CD4-positive, alpha-beta memory T cell (primary cell): ENCODE measurements at places on chromosomes 6 and 20.

- DNase-seq = no peak
Observed at GRCh38 chr6:89200706-89201215, 16.4 kb downstream of the GABRR1 start.

DNA sequence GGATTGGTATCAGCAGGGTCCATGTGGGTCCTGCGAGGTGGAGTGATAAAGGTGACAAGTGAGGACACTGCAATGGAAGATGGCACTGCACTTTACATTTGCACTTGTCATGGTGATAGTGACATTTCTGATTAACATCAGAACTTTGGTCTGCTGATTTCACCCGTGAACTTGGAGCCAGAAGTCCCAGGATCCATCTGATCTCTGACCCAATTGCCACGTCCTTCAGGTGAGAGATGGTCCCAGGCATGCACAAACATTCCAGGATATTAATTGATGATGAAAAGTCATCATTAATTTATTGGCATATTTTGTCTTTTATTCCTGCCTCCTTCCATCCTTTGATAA, 9.8 kb upstream of the GHRH start:
- DNase-seq = no peak

GRCh38 chr6:56693246-56693607, 50.5 kb upstream of the DST start:
- no peak for DNase-seq

GRCh38 chr6:110971468-110971867, 10.4 kb upstream of the RPF2 start:
- DNase-seq = no peak

DNA sequence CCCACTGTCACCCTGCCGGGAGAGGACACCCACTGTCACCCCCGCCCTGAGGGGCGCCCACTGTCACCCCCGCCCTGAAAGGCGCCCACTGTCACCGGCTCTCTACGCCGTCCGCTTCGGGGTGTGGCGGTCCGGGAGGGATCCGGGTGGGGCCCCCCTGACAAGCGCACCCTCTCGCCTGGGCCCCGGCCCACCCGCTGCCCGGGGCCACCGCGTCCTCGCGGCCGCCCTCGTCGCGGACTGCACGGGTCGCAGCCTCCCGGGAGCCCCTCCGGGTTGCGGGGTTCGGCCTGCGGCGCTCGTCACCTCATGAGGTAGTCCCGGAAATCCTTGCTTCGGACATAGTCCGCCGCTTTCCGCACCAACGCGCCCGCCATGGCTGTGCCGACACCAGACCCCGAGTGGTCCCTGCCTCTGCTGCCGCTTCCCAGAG, 224 bp downstream of the MPC1 start:
- DNase-seq = no peak

GRCh38 chr20:1327241-1327653, 1.7 kb downstream of the SDCBP2 start:
- DNase-seq = no peak

DNA sequence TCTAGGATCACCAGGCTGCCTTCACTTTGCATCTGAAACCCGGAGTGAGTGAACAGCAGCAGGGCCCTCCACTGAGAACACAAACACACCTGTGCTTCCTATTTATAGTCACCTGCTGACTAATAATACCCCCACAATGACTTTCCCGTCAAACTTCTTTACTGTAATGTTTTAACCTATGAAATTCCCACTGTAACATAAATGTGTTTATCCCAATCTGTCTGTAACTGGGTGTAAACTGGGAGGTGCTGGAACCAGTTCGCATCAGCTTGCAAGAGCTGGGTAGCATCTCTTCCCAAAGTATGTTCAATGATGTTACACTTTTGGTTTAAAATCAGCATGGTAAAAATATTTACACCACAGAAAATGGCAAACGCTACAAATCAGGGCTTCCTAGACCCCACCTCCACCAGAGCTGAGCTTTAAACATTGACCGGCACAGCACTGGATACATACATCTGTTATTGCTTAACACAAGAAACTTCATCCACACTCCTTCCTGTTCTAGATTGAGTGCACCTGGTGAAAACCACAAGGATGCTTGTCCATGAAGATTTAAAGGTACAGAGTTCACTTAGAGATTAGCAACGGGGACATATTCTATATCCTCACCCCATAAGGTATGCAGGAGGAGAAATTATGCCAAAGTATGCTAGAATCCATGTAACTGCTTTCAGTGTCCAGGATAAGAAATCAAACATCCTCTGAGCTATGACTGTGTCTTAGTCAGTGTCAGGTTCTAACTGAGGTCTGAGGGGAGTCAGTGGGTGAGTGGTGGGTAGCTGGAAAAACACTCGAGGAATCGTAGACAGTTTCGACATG, 79.0 kb downstream of the ALDH8A1 start:
- DNase-seq = no peak

DNA sequence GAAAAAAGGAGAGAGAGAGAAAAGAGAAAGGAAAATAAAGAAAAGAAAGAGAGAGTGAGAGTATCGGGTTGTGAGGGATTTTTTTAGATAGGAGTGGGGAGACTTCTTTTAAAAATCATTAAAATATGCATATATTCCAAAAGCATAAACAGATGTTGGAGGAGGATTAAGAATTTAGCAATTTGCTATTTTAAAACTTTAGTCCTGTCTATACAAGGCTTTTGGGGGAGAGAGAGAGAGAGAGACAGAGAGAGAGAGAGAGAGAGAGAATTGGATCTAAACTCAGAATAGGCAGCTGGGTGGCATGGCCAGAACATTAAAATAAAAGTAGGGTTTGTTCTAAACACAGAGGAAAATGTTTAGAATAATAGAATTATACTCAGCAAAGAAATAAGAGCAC, 72.1 kb downstream of the SOD2 start:
- no peak for DNase-seq

- no peak for DNase-seq
Observed at GRCh38 chr6:167590193-167590592, 236.5 kb upstream of the AFDN start.

DNA sequence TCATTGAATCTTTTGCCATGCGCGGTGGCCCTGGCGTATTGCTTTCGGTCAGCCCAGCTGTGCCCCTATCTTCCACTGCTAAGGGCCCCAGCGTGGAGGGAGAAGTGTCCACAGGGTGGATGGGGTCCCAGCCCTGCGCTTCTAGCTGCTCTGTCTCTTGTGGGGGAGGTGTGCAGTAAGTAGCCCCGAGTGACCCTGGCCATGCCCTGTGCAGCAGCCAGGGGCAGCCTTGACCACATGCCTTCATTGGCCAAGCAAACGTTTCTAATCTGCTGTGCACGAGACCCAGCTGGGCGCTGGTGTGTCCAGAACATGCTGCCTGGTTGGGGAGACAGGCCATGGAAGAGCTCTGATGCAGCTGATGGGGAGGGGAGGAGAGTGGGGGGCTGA, 13.6 kb downstream of the TMEM181 start:
- DNase-seq = no peak

- DNase-seq = peak; percentile 59
Observed at GRCh38 chr20:46681032-46681854, 8.0 kb downstream of the TP53RK start.

DNA sequence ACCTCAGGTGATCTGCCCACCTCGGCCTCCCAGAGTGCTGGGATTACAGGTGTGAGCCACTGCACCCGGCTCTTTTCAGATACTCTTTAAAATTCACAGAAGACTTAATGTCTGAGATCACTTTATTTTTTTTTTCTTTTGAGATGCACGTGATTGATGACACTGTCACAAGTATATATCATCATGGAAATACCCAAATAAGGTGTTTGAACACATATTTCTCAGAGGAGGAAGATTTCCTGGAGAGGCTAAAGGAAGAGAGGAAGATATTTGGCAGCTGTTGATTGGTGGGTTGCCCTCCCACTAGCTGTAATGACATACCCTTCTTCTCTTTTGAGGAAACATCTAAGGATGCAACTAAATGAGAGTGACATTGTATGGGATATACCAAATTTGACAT, 225.9 kb upstream of the CITED2 start:
- no peak for DNase-seq

- DNase-seq = no peak
Observed at GRCh38 chr20:39016041-39016440, 53.9 kb downstream of the DHX35 start.

GRCh38 chr6:26563488-26563887, 25.3 kb downstream of the HMGN4 start:
- no peak for DNase-seq

GRCh38 chr6:88480816-88481215, 314.7 kb upstream of the CNR1 start:
- DNase-seq = no peak

DNA sequence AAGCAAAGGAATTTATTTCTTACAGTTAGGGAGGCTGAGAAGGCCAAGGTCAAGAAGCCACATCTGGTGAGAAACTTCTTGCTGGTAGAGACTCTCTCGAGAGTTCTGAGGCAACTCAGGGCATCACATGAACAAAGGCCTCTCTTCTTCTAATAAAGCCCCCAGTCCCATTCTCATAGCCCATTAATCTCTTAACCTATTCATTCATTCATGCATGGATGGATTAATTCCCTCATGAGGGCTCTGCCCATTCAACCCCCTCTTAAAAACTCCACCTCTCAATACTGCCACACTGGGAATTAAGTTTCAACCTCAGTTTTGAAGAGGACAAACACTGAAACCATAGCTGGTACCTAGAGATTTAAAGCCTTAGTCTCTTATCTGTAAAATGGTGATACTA, 217.9 kb upstream of the SPTLC3 start:
- DNase-seq = no peak

GRCh38 chr20:55009066-55009465, 533.7 kb downstream of the DOK5 start:
- DNase-seq = no peak

- no peak for DNase-seq
Observed at GRCh38 chr20:49984426-49985153, 1.8 kb downstream of the SNAI1 start.

DNA sequence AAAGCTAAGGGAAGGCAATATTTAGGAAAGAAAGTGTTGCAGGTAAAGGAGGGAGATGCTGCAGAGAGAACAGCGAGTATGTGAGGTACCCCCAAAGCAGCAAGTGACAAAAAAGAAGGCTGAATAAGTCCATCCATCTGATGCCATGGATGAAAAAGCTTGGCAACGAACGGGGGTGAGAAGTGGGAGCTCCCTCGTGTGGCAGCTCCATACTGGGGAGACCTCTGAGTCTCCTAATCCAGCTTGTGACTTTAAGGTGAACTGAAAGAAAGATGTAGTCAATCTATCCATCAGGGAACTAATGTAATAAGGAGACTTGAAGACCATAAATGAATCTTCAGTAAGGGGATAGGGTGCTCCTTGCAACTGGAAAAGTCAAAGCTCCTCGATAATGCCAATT, 156.6 kb downstream of the OTOR start:
- DNase-seq = no peak

GRCh38 chr20:24533449-24533848, 64.0 kb downstream of the SYNDIG1 start:
- DNase-seq = no peak

DNA sequence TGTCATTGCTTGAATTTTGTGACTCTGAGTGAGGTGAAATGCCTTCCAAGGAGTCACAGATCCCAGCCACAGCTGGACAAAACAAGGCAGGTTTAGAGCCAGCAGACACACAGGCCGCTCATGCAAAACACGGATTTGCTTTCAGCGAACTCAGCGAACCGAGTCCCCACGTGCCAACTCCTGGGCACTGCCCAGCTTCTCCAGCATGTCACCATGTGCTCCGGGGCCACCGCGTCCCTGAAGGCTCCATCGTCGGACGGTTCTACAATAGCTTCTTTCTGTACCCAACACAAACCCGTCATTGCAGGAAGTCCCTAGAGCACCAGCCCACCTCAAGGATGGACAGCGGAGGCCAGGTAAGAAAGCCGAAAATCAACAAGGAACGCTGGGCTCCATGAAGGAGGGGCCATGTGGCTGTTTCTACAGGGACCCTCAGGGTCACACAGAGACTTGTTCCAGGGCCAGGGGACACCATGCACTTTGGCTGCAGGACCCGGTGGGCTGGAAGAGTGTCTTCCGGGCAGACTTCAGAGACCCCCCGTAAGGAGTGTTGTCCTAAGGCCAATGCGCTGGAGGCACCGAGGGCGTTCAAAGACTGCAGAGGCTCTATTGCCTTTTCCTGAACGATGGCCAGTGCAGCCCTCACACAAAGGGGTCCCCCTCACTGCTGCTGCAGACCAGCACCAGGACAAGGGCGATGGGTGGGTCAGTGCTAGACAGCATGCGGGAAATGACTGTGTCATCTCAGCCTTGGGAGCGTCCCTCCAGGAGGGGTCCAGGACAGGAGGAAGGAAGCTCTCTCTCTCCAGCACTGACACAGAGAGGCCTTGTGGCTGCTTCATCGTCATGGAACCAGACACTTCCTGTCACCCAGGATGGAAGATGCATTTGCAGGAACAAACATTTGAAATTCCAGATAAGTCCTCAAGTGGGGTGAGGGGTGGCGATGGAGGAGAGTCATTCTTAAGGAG, 19.8 kb downstream of the DACT2 start:
- DNase-seq = no peak

DNA sequence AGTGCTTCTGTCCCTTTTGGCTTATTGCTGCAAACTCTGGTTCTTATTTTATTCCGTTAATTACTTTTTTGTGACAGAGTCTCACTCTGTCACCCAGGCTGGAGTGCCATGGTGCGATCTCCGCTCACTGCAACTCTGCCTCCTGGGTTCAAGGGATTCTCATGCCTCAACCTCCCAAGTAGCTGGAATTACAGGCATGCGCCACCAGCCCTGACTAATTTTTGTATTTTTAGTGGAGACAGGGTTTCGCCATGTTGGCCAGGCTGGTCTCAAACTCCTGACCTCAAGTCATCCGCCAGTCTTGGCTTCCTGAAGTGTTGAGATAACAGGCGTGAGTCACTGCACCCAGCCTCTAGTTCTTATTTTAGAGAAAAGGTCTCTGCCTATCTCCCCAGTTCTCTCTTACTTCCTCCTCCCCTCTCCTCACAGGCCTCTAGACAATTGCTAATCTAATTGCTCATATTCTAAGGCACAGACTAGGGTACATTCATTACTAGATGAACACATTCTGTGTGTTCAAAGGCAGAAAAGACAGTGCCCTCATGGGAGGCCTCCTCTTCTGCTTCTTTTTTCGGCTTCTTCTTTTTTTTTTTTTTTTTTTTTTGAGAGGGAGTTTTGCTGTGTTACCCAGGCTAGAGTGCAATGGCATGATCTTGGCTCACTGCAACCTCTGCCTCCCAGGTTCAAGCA, 27.0 kb downstream of the EDEM2 start:
- DNase-seq = no peak

DNA sequence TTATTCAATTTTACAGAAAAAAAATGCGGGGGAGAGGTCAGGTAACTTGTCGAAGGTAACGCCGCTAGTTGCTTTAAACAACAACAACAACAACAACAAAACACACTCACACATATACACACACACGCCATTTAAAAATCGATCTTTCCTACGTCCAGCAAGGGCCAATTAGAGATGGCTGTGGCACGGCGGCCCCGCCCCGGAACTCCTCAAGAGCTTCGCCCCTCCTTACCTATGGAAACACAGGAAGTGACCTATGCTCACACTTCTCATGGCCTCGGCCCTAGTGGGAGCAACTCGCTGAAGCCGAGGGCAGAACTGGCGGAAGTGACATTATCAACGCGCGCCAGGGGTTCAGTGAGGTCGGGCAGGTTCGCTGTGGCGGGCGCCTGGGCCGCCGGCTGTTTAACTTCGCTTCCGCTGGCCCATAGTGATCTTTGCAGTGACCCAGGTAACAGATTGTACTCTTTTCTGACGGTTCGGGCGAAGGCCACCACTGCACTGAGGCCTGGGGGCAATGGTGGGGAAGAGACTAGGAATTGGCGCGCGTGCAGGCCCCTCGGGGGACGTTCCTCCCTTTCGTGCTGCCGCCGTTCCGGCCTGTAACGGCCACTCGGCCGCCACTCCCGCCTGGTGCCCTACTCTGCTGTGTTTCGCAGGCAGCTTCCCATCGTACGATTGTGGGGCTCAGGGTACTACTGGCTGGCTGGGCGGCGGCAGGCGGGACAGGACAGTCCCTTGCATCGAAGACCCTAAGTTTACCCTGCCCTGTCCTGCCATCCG, at the start of gene TBP:
Gene TBP (plus strand): TSS at position 357 of the 783 bp plus-strand sequence. CDS start 2,661 bp downstream, outside the sequence.
- DNase-seq = peak; percentile 98
